ENCODE measurements at places on chromosomes 4 and X.

DNA sequence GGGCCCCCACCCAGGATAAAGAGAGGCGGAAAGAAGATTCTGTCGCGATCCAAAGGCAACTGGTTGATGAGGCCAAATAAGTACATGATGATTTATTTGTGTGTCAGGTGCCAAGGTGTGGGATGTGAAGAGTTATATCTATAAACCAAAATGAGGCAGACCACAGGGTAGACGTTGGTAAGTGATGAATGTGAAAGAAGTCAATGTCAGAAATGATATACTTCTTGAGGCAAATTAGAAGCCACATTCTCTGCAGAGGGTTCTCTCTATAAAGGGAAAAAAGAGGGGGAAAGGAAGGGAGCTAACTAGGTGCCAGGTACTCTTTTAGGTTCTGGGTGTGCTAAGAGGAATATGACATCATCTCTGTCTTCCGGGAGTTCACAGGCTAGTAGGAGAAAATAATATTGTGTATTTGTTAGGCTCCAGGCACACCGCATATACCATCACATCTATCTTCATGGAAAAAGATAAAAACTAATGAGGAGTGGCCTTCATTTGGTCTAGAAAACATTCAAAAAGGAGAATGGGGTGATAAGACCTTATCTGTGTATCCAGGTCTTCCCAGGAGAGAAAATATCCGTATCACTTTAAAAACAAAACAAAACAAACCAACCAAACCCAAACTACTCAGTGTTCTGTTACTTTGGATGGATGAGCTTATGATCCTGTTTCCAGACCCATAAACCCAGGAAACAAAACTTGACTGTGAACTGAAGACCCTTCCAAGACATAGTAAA lies 4.8 kb upstream of the SH2D1A start:
- DNase-seq: no peak

GRCh38 chr4:71126719-71127118 lies 133.3 kb downstream of the DCK start:
- DNase-seq: no peak

DNA sequence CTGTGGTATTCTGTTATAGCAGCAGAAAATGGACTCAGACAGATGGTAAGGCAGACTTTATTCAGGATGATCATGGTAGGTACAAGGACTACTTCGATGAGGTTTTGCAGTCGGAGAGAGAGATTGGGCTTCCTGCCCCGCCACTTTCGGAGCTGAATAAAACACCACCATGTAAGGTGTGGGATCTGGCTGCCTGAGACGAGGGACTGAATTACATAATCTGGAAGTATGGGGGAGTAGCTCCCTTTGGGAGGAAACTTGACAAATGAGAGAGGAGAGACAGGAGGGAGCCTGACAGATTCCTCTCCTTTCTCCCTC lies 255.5 kb upstream of the GATB start:
- no peak for DNase-seq

DNA sequence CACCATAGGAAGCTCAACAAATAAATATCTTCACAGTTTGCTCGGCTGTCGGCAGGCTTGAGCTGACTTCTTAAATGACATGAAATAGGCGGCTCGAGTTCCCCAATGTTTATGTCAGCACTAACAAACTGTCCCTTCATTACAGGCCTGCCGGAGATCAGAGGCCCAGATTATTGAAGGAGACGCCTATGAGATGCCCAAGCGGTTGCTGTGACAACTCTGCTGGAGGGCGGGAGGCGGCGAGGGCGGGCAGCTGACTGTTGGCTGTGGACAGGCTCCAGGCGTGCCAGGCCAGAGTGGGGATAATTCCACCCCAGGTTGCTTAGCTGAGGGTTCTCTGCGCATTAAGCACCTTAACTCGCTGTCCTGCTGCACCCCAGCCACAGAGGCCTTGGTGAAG lies 39.2 kb upstream of the MSX1 start:
- DNase-seq: no peak

GRCh38 chr4:110904435-110905065 lies 281.7 kb upstream of the PITX2 start:
- no peak for DNase-seq

DNA sequence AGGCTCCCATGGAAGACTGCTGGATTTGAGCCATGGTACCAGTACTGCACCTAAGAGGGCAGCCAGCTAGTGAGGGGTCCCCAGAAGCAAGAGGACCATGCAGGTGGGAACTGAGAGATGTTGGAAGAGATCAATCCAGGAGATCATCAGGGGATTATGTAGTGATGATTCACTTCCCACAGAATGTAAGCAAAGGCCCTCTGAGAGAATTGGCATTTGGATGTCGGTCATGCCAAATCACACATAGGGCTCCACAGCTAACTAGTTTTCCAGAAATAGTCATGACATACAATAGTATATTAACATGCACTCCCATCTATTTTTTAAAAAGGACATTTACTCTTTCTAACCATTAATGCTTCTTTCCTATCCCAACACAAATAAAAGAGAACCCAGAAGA lies 112.5 kb downstream of the RASGEF1B start:
- no peak for DNase-seq

- DNase-seq: no peak
Observed at GRCh38 chrX:84320614-84321013, 132.6 kb upstream of the RPS6KA6 start.

- DNase-seq: no peak
Observed at GRCh38 chrX:100274916-100275315, 135.2 kb downstream of the PCDH19 start.

GRCh38 chr4:24849756-24850155 lies 54.4 kb downstream of the SOD3 start:
- DNase-seq: no peak

GRCh38 chr4:173170182-173170778 lies 1.7 kb downstream of the GALNT7 start:
- no peak for DNase-seq

GRCh38 chr4:73538162-73538561 lies 56.6 kb downstream of the AFM start:
- DNase-seq: no peak

DNA sequence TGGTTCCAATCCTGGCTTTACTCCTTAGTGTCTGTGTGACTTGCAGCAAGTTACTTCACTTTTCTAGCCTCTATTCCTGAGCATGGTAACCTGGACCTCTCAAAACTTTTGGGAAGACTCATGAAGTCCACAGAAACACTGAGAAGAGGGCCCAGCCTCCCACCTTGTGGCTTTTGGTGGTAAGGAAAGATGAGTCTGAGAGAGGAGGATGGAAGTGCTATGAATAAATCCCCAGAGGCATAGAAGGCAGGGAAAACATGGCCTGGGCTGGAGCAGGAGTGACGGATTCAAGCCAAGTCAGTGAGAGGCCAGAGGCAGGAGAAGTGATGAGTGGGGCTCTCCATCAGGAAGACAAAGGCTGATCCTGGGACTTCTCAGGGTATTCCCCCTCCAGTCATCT lies 10.9 kb upstream of the MAGEA4 start:
- DNase-seq: no peak

DNA sequence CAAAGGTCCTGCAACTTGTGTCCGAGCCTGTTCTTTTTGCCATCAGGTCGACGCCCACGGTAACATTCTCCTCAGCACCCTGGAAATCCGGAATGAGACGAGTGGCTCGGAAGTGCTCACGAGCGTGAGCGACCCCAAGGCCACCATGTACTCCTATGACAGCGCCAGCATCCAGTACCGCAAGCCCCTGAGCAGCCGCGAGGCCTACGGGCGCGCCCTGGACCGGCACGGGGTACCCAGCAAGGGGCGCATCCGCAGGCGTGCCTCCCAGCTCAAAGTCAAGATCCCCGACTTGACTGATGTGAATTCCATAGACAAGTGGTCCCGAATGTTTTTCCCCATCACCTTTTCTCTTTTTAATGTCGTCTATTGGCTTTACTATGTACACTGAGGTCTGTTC lies 37.9 kb downstream of the COMMD8 start:
- no peak for DNase-seq

DNA sequence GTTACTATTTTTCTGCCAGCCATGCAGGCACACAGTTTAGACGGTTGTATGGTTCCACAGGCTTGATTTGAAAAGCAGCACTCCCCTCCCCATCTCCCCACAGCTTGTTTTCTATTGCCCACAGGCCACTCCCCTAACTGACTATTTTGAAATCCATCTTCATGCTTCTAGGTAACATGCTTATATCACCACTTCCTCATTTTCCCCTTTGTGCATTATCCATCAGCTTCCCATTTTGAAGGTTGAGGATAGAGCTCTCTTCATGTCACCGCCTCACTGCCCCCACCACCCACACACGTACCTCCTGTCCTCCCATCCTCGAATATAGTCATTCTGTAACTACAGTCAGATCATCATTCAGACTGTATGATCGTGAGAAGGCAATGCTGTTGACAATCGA lies 224.7 kb downstream of the MID1 start:
- no peak for DNase-seq

- no peak for DNase-seq
Observed at GRCh38 chr4:138138774-138139173, 103.4 kb downstream of the SLC7A11 start.

DNA sequence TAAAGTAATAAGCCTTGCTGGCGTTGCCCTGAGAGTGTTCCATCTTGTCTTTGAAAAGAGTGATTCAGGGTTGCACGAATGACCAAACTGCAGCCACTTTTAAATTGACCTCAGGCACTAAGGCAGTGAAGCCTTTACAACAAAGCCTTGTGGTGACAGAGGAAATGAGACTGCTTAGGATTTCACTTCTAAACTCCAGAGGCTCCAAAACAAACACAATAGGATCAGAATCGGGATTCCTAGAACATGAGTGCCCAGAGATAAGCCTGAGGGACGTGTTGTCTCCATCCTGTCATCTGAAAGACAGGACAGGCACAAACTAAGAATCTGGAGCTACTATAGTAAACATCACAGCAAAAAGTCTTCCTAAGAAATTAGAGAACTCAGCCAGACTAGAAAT lies 405.2 kb downstream of the PPARGC1A start:
- no peak for DNase-seq

- DNase-seq: no peak
Observed at GRCh38 chr4:168574581-168575295, 77.9 kb downstream of the PALLD start.

GRCh38 chrX:84363663-84364062 lies 138.6 kb downstream of the HDX start:
- no peak for DNase-seq

- peak; percentile 18 for DNase-seq
Observed at GRCh38 chr4:152696764-152697261, 17.0 kb upstream of the TMEM154 start.

GRCh38 chr4:6523251-6523650 lies 50.8 kb upstream of the PPP2R2C start:
- DNase-seq: no peak

DNA sequence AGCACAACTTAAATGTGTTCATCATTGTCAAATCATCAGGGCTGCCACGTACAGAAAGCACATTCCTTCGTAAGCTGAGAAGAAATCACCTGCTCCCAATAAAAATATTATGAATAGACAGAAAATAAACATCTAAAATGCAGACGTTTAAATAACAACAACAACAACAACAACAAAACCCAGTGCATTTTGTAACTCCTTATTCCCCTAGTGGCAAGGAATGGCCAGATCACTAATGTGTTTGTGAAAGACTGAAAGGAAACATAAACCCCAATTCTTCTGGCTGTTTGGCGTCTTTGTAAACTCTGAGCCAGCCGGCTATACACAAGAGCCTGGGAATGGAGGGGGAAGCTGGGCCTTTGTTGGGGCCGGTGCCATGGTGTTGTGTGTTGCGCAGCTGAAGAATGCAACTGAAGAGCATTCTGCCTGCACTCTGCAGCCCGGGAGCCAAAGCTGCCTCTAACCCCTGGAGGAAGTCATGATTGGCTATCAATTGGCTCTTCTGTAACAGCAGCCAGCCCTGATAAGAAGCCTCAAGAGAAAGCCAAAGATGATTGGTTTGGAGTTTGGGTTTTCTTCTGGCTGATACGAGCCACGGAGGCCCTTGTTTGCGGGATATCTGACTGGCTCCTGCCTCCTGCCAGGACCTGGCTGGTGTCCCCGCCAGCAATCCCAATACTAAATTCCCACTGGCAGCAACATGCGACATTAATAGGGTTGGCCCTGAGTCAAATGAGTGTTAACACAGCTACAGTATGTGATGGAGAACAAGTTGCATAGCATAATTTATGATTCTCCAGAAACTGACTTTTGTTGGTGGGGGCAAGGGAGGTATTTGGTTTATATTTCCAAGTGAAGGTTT lies 89.7 kb upstream of the TFDP3 start:
- DNase-seq: no peak

- no peak for DNase-seq
Observed at GRCh38 chr4:52799813-52800212, 48.6 kb upstream of the ERVMER34-1 start.

DNA sequence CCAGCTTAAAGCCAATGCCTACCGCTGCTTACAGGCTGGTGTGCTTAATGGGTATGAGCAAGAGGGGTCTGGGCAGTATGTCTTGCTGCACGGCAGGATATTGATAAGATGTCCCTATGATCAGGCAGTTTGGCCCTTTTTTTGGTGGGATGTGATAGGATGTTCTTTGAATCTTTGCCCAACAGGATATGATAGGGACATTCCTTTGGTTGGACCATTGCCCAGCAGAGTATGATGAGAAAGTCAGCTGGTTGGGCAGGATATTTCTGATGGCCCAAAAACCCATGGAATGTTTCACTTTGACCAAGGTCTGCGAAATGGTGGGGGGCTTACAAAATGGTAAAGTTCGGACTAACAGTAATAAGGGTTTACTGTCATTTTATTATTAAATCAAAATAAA lies 1060.6 kb downstream of the STIM2 start:
- DNase-seq: no peak

GRCh38 chrX:274904-275475 lies 6.2 kb upstream of the PLCXD1 start:
- DNase-seq: no peak

GRCh38 chrX:120742946-120743665 lies 113.3 kb upstream of the C1GALT1C1 start:
- no peak for DNase-seq

DNA sequence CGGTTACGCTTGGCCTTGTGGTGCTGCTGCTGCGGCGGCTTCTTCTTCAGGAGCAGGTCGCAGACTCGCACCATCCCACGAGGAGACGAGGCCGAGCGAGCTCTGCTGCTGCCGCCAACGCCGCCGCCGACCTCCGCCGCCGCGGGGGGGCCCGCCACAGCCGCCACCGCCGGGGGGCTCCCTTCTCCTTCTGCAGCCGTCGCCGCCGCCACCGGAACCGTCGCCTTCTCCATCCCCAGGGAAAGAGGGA lies 237 bp downstream of the ANKRD17 start:
- DNase-seq: peak; percentile 49

Data from activated gamma-delta T cell treated with anti-CD3 and anti-CD28 coated beads, Interleukin-2, amount 50 U/mL, for 16 hours (primary cell).